CD4-positive, alpha-beta memory T cell (primary cell): ENCODE measurements at places on chromosomes 6 and 20. TPM values are rescaled to one million over a fixed set of nuclear protein-coding genes. Genes with fewer than 3 reads are reported as not detected.

The PACSIN1 gene
- 2.3 TPM for total RNA-seq

DNA sequence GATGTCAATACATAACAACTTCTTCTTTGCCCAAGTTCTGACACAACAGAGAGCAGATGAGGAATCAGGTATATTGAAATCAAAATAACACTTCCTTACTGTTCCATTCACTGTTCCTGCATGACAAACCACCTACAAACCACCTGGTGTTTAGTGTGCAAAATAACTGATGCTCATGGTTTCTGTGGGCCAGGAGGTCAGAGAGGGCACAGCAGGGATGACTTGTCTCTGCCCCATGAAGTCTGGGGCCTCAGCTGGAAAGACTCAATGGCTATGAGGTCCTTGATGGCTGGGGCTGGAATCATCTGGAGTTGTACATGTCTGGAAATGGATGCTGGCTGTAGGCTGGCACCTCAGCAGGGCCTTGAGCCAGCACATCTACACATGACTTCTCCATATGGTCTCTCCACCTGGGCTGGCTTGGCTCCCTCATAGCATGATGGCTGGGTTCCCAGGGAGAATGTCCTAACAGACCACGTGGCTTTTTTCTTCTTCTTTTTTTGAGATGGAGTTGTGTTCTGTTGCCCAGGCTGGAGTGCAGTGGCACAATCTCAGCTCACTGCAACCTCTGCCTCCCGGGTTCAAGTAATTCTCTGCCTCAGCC, 7.4 kb upstream of the COX4I2 start:
- no peak overlapping the region for H3K4me3 ChIP-seq
- no peaks in the 10 kb centered on the region for H3K36me3 ChIP-seq
- no peak for DNase-seq
- no peaks in the 10 kb centered on the region for H3K4me1 ChIP-seq
- H3K27ac ChIP-seq: no peak overlapping the region

DNA sequence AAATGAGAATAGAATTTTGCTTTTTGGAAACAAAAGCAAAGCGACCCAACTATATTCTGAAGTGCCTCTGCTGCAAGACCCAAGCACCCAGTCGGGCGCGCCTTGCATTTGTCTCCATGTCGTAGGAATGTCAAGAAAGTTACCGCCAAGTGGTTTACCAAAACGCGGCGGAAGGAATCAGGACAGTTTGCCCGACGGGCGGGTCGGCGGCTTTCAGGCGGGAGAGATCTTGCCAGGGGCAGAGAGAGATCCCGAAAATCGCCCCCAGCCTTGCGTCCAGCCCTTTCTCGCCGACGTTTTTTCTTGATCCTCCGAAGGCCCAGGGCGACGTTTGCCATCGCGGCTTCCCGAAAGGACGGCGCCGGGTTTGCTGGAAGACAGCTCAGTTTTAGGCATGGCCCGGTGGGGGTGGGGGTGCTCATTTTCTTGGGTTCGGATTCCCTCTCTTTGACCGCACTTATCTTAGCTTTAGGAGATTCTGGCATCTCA, 4.0 kb upstream of the LIN28B start:
- no peak overlapping the region for H3K4me3 ChIP-seq
- no peaks in the 10 kb centered on the region for H3K4me1 ChIP-seq
- no peaks in the 10 kb centered on the region for H3K36me3 ChIP-seq
- no peak for DNase-seq
- H3K27me3 ChIP-seq: peaks cover 39% of the 10 kb centered on the region

GRCh38 chr6:5278047-5278446, 16.7 kb downstream of the FARS2 start:
- no peaks in the 10 kb centered on the region for H3K36me3 ChIP-seq
- H3K27ac ChIP-seq: no peak overlapping the region
- H3K4me3 ChIP-seq: no peak overlapping the region
- no peak for DNase-seq

GRCh38 chr6:95431637-95432228, 145.6 kb upstream of the MANEA start:
- H3K4me1 ChIP-seq: no peaks in the 10 kb centered on the region
- H3K27me3 ChIP-seq: no peaks in the 10 kb centered on the region
- no peak overlapping the region for H3K4me3 ChIP-seq
- no peaks in the 10 kb centered on the region for H3K36me3 ChIP-seq

GRCh38 chr20:35912881-35913280, 41.4 kb downstream of the SCAND1 start:
- peaks cover 39% of the 10 kb centered on the region for H3K36me3 ChIP-seq
- no peak overlapping the region for H3K27ac ChIP-seq
- no peak for DNase-seq

- H3K4me3 ChIP-seq: no peak overlapping the region
- peaks cover 30% of the 10 kb centered on the region for H3K4me1 ChIP-seq
- no peak overlapping the region for H3K27ac ChIP-seq
- H3K36me3 ChIP-seq: no peaks in the 10 kb centered on the region
- H3K27me3 ChIP-seq: no peaks in the 10 kb centered on the region
- no peak for DNase-seq
Measured at GRCh38 chr6:7169296-7169721, 61.5 kb downstream of the RREB1 start.

DNA sequence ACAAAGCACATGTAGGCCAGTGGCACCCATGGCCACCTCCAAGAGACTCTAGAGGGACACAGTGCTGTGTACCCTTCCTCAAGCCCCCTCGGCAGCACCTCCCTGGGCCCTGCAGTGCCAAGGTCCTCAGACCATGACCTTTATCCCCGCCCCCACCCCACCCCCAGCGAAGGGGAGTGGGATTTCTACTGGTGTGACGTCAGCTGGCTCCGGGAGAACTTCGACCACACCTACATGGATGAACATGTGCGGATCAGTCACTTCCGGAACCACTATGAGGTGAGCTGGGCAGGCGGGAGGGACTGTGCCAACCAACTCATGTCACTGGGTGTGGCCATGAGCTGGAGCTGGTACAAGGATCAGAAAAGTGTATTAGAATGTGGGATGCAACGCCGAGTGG, 38.0 kb downstream of the TTLL9 start:
- no peaks in the 10 kb centered on the region for H3K27me3 ChIP-seq
- H3K27ac ChIP-seq: no peak overlapping the region
- no peaks in the 10 kb centered on the region for H3K36me3 ChIP-seq
- no peaks in the 10 kb centered on the region for H3K4me1 ChIP-seq
- DNase-seq: no peak

The FUT9 gene
- not detected for total RNA-seq

DNA sequence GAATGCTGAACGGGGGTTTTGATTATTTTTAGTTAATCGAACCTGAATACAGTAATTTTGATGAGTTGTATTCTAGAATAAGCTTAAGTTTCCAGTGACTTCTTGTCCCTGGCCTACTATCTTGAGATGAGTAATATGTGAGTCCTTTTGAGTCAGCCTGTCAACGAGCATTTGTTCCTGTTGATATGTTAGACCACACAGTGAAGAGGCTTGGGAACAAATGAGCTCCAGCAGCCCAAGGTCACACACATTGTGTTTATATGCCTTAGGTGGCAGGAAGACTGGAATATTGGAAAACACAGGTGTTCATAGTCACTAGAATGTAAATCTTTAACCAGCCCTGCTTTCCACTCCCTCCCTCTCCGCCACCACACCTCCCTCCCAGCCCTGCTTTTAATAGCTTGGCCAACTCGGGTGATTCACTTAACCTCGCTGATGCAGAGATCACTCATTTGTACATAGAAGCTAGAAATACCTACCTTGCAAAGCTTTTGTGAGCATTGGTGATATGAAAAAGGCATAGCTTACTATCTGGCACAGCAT, 9.1 kb downstream of the SMPDL3A start:
- no peak for DNase-seq
- no peaks in the 10 kb centered on the region for H3K27me3 ChIP-seq
- H3K4me3 ChIP-seq: no peak overlapping the region
- H3K4me1 ChIP-seq: no peaks in the 10 kb centered on the region
- no peaks in the 10 kb centered on the region for H3K36me3 ChIP-seq

DNA sequence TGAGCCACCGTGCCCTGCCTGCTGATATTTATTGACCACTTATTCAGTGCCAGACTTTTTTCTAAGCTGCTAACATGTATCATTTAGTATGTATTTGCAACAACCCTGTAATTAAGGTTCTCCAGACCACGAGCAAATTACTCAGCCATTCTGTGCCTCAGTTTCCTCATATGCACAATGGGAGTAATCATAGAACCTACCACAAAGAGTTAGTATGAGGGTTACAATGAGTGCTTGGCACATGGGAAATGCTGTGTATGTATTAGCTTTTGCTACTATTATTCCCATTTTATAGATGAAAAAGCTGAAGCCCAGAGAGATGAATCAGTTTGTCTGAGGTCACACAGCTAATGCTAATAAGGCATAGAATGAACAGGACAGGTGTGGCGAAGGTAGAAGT, 20.0 kb upstream of the SLC9A8 start:
- H3K4me1 ChIP-seq: peaks cover 5% of the 10 kb centered on the region
- no peak for DNase-seq
- H3K27me3 ChIP-seq: no peaks in the 10 kb centered on the region
- no peak overlapping the region for H3K27ac ChIP-seq

The JPH2 gene
- total RNA-seq: not detected
